ENCODE measurements at places on chromosomes 1 and 21.

DNA sequence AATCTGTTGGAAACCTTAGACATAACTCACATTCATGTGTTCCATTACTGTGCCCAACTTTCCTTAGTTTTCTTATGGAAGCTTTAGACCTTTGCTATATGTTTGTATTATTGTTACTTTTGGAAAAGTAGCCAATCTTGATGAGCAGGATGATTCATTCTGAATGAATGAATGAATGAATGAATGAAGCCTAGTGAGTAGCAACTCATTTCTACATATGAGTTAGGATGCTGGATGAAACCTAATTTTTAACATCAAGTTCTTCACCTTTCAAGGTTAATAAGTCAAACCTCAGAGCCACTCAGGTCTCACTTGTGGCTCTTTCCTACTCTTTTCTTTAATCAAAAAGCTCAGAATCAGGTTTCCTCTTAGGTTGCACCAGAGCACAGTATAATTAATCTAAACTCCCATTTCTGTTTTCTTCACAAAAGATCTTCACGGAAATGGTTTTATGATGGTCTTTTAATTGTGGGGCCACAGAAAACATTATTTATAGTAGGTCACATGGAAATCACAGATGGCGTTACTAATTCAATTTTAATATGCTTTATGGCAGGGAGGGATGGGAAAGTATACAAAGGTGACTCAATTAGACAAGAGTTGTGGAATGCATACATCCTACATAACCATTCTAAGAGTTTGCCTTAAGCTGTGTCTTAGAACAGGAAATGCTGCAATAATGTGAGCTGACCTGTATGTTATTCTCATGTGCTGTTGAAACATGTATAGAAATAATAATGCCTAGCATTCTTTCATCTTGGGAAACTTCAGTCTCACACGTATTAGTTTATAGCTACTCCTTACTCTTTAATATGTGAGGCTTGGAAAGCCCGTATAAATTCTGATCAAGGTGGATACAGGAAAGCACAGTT lies 4.5 kb upstream of the DDX59 start:
- DNase-seq = no peak

GRCh38 chr1:5725406-5725805 lies 266.8 kb downstream of the NPHP4 start:
- no peak for DNase-seq

- no peak for DNase-seq
These were observed 688 bp upstream of the CHD5 start for GRCh38 chr1:6180707-6181311.

- no peak for DNase-seq
These were observed 37.0 kb downstream of the CAPN8 start for GRCh38 chr1:223628233-223629125.

DNA sequence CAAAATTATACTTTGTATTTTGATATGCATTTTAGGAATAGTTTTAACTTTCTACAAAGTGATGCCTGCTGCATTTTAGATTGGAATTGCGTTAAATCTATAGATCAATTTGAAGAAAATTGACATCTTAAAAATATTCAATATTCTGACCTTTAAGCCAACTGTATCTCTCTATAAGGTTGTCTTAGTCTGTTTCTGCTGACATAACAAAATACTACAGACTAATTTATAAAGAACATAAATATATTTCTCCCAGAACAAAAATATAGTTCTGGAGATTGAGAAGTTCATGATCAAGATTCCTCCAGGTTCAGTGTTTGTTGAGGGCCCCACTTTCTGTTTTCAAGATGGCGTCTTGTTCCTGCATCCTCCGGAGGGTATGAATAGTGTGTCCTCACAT lies 73.6 kb upstream of the NEGR1 start:
- DNase-seq = no peak

- no peak for DNase-seq
These were observed 74.9 kb upstream of the MORC3 start for GRCh38 chr21:36245115-36245514.

GRCh38 chr1:91829293-91830153 lies 56.4 kb downstream of the TGFBR3 start:
- no peak for DNase-seq

DNA sequence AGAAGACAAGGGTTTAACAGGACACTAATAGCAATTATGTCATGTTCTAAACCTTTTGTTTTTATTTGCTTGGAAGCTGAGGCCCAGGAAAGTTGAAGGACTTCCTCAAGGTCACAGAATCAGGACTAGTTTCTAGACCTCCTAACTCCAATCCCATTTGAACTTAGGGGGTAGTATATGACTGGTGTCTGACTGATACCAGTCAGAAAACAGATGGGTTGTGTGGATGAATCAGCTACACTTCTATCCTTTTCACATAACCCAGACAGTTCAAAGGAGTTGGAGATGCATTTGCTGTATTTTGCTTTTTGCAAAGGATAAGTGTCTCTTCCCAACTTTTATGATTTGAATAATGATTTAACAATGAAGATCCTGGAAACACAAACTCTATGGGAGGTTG lies 322.5 kb downstream of the HLX start:
- DNase-seq = no peak

DNA sequence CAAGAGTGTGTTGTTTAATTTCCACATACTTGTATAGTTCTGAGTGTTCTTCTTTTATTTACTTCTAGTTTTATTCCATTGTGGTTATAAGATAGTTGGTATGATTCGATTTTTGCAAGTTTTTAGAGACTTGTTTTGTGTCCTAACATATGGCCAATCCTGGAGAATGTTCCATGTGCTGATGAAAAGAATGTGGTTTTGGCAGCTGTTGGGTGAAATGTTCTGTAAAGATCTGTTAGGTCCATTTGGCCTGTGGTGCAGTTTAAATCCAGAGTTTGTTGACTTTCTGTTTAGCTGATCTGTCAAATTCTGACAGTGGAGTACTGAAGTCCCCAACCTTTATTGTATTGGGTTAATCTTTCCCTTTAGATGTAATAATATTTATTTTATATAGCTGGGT lies 19.5 kb upstream of the TIPRL start:
- no peak for DNase-seq

- DNase-seq = no peak
These were observed 56.9 kb downstream of the ATP1A1 start for GRCh38 chr1:116429821-116430374.

DNA sequence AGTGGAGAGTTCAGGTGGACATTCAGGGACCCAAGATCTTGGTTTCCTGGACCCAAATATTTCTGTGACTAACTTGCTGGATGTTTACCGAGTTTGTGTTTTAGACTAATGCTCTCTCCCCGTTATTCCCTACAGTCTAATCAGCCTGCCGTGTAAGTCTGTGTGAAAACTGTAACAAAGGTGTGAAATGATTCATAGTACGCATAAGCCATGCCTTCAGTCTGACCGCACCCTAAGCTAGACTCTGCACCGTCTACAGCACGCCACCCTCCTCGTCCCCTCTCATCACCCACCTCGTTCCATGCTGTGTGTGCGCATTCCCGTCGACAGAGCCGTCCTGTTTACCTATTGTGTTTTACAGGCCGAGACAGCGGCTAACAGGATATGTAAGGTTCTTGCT lies 50.5 kb downstream of the ACTN2 start:
- no peak for DNase-seq

- no peak for DNase-seq
These were observed 6.8 kb downstream of the MTARC2 start for GRCh38 chr1:220754918-220755295.

- DNase-seq = no peak
These were observed 6.0 kb upstream of the H6PD start for GRCh38 chr1:9228609-9229008.
